ENCODE measurements at places on chromosomes 3 and 15.

GRCh38 chr3:197105786-197106185 lies 76.2 kb upstream of the MELTF start:
- DNase-seq = no peak

DNA sequence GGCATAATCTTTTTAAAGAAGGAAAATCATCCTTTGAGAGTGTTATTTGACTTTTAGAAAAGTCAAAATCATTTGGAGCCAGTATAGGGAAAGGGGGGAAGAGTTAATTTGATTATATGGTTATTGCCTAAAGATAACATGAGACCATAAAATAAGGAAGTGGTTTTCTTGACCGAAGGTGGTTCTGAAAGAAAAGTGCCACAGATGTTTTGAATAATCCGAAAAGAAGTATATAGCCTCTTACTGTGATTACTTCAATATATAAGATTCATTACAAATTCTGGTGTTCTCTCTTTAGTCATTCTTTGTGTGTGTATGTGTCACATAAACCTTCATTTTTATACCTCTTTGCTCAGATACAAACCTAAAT lies 1.1 kb downstream of the DNAJB11 start:
- no peak for DNase-seq

GRCh38 chr3:190747571-190747970 lies 114.9 kb downstream of the GMNC start:
- no peak for DNase-seq

DNA sequence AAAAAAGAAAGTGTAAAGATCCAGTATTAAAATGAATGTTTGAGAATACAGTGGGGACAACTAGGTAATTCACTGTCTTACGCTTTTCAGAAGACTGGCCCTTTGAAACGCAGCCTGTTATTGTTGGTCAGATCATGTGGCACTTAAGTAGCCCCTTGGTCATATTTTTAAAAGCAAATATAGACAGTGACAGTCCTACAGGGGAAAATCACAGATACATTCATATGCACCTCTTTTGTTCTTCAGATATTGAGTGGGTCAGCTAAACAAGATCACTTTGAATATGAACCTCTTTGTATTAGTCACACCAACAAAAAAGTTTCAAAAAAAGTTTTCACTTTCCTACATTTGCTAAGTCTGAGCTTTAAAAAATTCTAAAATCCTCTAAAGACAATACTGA lies 36.0 kb downstream of the TIGIT start:
- no peak for DNase-seq

GRCh38 chr3:126677862-126678503 lies 23.1 kb upstream of the TXNRD3 start:
- DNase-seq = no peak

GRCh38 chr15:73755946-73756345 lies 2.8 kb upstream of the INSYN1 start:
- DNase-seq = no peak

DNA sequence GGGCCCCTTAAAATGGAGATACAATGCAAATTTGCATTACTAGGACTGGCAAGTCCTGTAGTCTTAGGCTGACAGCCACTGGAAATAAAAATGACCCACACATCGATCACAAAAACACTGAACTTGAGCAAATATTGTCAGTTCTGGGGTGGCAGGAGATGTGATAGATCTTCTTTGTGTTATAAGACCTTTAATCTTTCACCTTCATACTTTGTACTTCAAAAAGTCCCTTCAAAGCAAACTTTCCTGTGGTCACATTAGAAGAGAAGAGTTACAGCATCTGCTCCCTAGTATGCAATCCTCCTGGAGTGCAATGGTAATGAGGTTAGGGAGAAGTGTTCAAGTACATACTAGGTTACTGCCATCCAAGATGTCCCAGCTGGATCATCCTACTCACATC lies 149.4 kb upstream of the KCNMB2 start:
- no peak for DNase-seq

GRCh38 chr3:31985831-31986230 lies 4.3 kb downstream of the ZNF860 start:
- DNase-seq = no peak

GRCh38 chr3:93924491-93924890 lies 49.2 kb downstream of the PROS1 start:
- DNase-seq = no peak

- no peak for DNase-seq
These were observed 22.3 kb downstream of the IFT80 start for GRCh38 chr3:160376681-160377080.

DNA sequence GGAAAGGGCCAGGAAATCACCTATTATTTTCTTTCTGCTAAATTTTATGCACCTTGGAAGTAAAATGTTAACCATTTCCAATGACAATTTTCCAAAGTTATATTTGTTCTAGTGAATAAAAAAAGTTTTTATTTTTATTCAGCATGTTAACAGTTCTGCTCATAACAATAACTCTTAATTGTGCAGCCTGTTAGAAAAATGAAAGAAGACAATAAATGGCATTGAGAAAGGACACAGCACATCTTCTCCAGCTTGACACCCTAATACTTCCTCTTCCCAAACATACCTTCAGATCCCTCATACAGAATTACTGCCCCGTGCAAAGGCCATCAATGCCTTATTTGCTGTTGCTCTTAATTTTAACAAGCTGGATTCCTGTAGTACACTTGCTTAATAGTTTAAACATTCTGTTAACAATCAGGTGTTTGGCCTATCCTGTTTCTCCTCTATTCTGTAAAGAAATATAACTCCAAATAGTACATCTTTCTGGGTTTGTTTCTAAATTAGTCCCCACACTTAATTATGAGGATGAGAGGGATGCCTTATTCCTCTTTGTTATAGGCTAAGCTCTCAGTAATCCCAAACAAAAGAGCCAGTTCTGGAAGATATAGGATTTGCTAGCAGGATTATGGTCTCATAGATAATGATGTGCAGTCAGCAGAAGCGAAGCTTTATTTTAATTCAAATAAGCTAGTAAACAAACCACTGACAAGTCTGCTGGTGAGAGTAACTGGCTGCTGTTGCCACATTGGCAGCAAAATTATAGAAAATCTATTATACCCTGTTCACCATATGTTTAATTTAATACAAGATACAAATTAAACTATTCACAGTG lies 19.2 kb upstream of the SOX2 start:
- no peak for DNase-seq

DNA sequence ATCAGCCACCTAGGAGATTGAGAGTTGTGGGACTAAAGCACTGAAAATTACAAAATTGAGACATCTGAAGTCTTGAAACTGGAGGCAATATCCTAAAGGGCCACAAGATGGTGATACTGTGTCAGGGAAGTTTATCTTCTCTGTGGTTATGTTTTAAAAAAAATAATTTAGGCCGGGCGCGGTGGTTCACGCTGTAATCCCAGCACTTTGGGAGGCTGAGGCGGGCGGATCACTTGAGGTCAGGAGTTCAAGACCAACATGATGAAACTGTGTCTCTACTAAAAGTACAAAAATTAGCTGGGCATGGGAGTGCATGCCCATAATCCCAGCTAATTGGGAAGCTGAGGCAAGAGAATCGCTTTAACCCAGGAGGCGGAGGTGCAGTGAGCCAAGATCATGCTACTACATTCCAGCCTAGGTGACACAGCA lies 17.9 kb upstream of the NIT2 start:
- DNase-seq = no peak

DNA sequence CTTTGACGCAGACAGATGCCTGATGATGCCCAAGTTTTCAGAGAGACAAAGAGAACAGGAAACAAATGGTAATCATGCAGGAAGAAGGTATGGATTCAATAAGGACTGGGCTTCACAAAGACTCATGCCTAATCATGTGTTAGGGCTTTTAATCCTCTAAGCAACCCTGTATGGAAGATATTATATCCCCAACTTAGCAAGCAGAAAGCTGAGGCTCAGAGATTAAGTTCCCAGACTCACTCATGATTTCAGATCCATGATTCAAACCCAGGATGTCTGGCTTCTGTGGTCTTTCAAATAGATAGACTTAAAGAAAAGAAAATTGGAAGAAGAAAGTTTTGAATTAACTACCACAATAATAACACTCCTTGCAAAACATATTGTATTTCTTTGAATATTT lies 4.1 kb upstream of the CLASP2 start:
- DNase-seq = no peak

DNA sequence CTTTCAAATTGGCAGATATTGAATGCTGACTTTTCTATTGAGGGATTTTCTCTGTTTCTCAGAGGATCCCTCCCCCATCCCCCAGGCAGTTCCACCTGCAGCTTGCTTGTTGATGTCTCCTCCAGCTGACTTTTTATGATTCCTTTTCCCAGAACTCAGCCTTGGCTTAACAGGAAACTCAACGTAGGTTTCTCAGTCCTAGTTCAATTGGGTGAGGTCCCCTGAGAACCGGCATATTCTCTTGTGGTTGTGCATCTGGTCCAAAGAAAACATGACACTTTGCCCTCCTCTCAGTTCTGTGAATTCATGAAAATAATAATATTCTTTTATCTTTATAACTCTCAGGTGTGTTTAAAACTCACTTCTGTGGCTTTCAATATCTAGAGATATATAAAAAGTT lies 1222.1 kb downstream of the OTOL1 start:
- DNase-seq = no peak

- no peak for DNase-seq
These were observed 81.4 kb upstream of the HES1 start for GRCh38 chr3:194054540-194054939.

- no peak for DNase-seq
These were observed 57.9 kb downstream of the BTD start for GRCh38 chr3:15659254-15659975.

DNA sequence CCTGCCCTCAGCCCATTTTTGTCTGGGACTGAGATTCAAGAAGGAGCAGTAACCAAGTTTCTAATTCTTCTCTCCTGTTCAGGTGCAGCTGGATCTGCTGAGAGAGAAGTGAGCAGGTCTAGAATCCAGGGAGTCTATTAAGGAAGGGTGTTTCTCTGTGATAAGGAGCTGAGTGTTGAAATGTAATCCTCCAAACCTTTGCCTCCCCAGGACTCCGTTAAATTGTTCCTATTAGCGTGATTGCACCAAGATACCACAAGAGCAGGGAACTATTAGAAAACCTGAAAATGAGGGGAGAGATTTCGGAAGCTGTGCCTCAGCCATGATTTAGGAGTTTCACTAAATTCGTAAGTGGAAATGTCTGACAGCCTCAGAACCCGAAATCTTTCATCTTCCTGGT lies 192.6 kb downstream of the EBLN2 start:
- no peak for DNase-seq

DNA sequence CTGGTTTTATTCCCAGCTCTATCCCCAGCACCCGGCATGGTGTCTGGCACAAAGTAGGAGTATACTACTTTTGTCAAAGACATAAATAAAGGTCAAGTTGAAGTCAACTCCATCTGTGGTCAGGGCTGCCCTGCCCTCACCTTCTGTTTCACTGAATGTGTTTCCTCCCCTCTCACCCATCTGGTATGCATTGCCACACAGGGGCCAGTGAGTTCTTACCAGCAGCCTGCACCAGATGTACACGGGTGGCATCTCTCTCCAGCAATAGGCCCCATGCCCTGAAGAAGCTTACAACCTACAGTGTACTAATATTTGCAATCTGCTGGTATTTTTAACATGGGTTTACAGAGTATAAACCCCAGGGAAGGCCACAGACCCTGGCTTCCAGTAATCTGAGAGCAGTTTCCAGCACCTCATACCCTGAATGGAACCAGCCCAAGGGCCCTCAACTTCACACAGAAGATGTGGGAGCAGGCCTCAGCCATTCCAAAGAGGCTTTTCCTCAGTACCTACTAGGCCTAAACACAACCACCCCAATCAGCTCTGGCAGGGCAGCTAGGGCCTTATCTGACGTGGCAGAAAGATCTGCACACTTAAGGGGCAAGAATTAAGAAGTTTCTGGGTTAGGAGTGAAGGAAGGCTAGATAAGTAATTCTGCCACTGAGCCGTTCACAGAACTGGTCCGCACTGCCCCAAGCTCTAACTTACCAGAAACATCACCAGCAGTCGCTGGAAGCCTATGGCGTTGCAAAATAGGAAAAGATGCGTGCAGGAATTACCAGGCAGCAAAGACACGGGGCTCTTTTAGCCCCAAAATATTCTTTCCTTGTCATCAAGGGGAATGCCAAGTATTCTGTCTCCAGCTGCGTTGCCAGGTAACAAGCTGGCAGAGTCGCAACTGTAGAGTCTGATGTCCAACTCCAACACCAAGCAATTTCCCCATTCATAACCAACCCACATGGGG lies 2.1 kb downstream of the IDH2 start:
- DNase-seq = no peak

- DNase-seq = no peak
These were observed 117.1 kb downstream of the RAB11A start for GRCh38 chr15:65986416-65986815.

GRCh38 chr3:8490079-8490552 lies 11.5 kb upstream of the LMCD1 start:
- DNase-seq = no peak

DNA sequence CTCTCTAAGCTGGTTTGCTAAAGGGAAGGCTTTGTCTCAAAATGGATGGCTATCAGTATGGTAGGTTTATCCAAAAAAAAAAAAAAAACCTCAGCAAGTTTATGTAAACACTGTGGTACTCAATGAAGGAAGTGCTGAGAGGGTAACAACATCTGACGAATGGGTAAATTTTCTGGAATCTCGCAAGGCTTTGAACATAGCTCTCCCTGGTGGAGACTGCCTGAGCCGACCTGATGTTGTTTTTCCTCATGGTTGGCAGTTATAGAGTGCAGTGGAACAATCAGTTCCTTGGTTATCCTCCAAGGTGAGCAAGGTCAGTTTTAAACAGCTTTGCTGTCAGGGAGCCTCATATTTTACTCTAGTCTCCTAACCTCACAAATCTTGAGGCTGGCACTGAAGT lies 94.6 kb downstream of the ZPLD1 start:
- no peak for DNase-seq

DNA sequence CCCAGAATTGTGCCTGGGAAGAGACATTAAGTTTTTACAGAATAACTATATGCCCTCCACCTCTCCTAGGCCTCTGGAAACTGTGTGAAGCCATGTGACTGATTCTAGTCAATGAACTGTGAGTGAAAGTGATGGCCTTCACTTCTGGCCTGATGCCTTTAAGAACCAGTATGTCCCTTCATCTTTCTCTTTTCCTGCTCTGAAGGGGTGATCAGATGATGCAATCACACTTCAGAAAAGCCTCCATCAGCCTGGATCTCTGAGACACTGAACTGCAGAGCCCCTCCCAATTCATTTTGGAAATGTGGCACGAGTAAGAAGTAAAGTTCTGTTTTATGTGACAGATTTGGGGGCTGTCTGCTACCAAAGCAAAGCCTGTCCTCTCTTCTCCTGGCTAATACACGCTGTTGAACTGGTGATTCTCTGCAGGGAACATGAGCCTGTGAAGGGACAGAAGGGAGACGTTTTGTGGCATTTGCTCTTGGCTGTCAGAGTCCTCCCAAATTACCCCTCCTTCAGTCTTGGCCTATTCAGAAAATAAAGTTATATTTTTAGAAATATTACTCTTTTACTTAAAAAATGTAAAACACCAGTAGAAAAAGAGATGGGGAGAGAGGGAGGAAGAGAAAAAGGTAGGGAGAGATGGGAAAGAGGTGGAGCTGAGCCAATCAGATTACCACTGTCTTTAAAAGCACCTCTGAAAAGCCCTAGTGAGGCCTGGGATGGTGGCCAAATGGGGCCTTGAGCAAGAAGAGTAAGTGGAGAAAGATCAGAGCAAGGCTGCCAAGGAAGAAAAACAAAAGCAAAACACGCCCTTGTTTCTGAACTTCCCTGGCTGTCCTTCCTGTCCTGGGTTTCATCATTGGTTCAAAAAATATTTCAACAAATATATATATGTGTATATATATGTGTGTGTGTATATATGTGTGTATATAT lies 40.9 kb upstream of the RYK start:
- no peak for DNase-seq

GRCh38 chr3:135908225-135908624 lies 57.3 kb upstream of the PPP2R3A start:
- DNase-seq = no peak

All from T-helper 1 cell (primary cell).